ENCODE measurements at places on chromosomes 13 and 19.
A peak's percentile ranks its signal among the peaks of the same experiment; 100 is the strongest.

- DNase-seq = no peak
These were observed 14.7 kb downstream of the MAG start for GRCh38 chr19:35306473-35307246.

DNA sequence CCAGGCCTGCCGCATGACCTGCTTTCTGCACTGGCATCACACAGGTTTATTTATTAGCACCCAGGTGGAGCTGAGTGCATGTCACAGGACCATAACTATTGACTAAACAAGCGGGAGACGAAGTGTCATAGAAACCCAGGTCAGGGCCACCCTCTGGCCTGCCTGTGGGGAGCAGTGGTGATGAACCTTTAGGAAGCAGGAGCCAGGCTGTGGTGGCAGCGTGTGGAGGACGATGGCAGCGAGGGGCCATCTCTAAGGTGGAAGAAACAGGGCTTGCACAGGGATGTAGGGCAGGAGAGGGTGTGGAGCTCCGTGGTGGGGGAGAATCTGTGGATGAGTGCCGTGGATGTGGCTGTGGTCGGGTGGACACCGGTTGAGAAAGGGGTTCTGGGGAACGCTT is 275.3 kb downstream of the TEX29 start:
- DNase-seq = no peak

DNA sequence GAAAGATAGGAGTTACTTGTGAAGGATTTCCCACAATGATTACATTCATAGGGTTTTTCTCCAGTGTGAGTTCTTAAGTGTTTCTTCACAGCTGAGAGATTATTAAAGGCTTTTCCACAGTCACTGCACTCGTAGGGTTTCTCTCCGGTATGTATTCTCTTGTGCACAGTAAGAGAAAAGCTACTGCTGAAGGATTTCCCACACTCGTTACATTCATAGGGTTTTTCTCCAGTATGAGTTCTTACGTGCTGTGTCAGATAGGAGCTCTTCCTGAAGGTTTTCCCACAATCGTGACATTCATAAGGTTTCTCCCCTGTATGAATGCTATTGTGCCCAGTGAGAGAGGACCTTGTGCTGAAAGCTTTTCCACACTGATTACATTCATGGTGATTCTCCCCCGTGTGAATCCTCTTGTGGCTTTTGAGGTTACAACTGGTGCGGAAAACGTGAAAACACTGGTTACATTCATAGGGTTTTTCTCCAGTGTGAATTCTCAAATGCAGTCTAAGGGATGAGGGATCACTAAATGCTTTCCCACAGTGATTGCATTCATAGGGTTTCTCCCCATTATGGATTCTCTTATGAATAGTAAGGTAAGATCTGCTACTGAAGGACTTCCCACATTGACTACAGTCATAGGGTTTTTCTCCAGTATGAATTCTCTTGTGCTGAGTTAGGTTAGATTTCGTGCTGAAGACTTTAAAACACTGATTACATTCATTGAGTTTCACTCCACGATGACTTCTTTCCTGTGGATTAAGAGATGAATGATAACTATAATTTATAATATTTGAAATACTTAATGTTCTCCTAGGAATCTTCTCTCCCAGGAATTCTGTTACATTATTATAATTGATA is 20.6 kb downstream of the ZNF558 start:
- DNase-seq = no peak

DNA sequence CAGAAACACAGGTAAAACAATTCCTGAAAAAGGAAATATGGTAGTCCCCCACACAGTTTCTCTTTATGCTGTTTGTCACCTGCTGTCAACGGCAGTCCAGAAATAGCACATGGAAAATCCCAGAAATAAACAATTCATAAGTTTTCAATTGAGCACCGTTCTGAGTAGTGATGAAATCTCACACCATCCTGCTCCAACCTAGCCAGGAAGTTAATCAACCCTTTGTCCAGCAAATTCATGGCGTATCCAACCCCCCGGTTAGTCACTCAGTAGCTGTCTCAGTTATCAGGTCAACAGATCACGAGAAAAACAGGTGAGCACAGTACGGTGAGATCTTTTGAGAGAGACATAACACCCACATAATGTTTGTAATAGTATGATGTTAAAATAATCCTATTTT is 74.2 kb downstream of the TUBGCP3 start:
- no peak for DNase-seq

DNA sequence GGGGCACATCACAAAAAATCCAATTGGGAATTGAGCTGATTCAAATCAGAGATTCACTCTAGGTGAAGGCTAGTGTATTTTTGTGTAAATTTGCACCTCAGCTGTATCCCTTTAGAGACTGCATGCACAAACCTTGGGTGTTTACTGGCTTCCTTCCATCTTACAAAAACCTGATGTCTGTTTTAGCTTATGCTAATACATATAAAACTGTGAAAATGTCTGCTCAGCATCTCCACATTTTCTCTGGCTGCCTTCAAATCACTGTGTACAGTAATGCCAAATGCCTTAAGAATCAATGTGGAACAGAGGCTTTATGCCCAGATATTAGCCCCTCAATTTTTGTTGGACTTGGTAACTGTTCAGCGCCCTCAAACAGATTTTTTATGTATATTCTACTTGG is 675.8 kb upstream of the SLITRK6 start:
- DNase-seq = no peak

DNA sequence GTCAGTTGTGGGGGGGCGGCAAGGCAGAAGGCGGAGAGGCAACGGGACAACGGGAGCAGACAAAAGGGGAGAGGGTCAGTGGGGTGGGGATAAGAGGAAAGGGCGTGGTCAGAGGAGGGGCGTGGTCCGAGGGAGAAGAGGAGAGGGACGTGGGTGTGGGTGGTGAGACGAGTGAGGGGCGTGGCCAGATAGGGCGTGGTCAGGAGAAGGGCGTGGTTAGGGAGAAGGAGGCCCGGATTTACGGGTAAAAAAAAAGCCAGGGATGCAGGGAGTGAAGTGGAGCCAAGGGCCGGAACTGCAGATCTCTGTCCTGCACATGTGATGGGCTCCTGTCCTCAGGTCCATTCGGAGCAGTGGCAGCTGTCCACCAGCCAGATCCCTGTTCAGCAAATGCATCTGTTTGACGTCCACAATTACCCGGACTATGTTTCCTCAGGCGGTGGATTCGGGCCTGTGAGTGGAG is 21.5 kb downstream of the CPT1C start:
- no peak for DNase-seq

GRCh38 chr19:1672038-1672768 is 19.8 kb upstream of the TCF3 start:
- DNase-seq = peak; percentile 53

DNA sequence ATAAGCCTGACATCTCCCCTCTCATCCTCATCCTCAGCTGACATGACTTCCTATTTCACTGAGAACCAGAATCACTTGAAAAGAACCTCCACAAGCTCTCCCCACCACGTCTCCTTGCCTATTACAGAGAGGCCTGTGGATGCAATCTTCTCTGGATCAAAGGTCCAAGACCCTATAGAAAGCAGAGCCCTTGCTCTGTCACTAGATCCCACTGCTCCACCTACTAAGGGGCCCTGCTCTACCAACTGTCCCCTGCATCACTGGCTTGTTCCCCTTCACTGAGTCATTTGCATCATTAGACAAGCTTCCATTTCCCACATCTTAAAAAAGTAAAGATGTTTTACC is 40.8 kb downstream of the RCBTB2 start:
- no peak for DNase-seq

GRCh38 chr19:18171605-18172327 is 1.8 kb upstream of the IFI30 start:
- no peak for DNase-seq

DNA sequence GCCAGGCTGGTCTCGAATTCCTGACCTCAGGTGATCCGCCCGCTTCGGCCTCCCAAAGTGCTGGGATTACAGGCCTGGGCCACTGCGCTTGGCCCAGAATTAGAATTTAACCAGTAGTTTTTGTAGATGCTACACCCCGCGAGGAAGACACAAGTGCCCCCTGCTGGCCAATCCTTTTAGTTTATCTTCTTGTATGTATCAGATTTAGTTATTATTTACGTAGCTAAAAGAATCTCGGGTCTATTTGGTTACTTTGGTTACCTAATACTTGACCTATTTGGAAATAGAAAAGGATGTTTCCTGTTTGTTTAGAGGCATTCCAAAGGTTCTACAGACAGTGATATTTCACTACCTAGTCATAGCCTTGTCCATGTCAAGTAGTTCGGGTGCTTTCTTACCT is 22.0 kb downstream of the MUC16 start:
- DNase-seq = peak; percentile 7

- DNase-seq = no peak
These were observed 15.0 kb downstream of the COG6 start for GRCh38 chr13:39670445-39670844.

DNA sequence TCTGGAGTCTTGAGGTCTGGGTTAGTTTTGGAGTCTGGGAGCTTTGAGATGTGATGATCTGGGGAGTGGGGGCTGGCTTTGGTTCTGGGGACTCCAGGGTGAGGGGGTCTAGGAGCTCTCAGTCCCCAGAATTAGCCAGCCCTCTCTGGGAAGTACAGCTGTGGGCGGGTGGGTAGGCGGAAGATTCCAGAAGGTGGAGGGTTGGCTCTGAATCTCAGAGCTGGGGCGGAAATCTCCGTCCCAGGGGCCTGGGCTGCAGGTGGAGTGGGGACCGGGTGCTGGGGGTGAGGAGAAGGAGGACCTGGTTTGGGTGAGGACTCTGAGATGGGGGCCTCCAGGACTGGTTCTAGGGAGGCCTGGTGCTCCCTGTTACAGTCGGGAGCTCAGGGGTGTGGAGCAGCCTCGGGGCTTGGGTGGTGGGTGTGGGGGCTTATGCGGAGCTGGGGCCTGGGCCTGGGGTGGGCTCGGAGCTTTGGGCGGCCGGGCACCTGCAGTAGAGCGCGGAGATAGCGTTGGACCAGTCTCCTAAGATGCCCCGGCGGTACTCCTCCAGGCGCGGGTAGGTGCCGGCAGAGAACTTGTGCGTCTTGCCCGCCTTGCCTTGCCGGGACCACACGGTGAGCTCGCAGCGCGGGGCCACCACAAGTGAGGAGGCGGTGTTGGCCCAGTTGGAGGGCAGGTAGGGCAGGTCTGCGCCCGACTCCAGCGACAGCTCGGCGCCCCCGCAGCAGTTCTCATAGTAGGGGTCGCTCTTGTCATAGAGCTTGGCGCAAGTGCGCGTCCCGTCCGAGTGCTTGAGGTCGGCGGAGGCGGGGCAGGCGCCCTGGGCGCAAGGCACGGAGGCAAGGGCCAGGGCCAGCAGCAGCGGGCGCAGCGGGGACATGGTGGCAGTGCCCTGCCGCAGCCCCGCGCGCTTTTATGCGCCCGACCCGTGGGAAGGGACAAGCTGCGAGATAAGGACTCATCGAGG is at the start of gene SYCN:
Gene SYCN (minus strand): TSS at position 892 of the 970 bp plus-strand sequence. CDS start 9 bp downstream, at position 883.
- DNase-seq = no peak

GRCh38 chr13:110790371-110790770 is 76.9 kb downstream of the ING1 start:
- DNase-seq = no peak

DNA sequence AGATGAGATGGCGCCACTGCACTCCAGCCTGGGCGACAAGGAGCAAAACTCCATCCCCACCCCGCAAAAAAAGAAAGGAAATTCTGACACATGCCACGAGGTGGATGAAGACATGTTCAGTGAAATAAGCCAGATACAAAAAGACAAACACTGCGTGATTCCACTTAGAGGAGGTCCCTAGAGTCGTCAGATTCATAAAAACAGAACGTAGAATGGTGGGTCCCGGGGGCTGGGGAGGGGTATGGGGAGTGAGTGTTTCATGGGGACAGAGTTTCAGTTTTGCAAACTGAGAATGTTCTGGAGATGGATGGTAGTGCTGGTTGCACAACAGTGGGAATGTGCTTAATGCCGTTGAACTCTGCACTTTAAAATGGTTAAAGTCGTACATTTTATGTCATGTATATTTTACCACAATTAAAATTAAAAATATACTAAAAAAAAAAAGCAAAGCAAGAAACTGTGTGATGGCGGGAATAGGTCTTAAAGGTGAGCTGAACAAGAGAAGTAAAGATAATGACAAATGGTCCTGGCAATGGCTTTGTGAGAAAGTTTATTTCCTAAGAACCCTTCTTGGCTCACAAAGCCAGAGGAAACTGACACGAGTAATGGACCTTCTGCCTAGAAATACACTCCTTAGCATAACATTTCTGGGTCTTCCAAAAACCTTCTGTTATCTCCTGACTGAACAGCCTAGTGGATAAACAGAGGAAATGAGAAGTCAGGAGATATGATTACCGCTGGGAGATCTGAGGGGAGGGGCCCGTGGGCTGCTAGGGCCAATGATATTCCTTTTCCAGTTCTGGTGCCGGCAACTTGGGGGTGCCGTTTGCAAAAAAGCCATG is 4.2 kb upstream of the SPC24 start:
- DNase-seq = no peak

- DNase-seq = no peak
These were observed 1.4 kb downstream of the CLASRP start for GRCh38 chr19:45040059-45040771.

DNA sequence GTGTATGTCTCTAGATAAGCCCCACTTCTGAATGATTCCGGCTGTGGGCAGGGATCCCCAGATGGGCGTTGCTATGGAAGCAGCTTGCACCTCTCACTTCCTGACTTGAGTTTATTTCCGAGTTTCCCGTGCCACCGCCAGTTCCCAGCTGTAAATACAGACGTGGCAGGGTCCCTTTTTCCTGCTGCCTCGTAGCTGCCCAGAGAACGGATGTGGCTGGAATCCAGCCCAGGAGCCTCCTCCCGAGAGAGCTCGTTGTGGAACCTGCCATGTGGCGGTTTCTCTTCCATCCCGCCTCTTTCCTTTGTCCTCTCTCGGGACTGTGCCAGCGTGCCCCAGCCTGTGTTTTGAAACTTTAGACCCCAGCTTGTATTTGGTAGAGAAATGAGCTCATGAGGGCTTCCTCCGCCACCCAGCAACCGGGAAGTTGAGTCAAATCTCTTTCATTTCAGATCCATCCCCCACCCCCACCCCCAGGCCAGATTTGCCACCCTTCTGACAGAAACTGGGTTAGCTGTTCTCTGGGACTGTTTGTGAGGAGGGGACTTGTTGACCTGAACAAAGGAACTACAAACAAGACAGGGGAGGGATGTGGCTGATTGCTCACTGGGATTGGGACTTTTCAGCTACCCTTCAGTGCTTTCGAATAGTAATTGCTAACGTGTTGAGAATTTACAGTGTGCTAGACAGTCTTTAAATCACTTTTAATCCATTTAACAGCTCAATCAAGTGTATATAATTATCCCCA is 96.6 kb downstream of the SIPA1L3 start:
- DNase-seq = no peak

DNA sequence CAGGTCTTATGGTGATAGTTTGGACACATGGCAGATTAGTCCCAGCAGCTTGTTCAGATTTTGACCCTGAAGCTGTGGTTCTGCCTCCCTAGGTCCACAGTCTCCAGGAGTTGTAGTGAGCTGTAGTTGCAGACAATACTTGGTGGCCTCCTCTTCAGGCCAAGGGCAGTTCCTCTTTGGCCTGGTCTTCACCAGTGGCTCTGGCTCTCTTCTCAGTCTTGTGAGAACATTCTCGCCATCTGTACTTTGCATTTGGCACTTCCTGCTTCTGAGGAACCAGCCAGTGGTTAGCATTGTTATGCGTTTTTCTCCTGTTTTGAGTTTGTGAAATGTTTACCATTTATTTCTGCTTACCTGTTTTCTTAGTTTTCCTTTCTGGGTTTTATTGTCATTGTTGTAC is 40.7 kb downstream of the PCCA start:
- no peak for DNase-seq
